NCI-H446 treated with DMSO at 0.1 percent for 48 hours (cell line): ENCODE measurements at places on chromosomes 13 and 19.
A peak's percentile ranks its signal among the peaks of the same experiment; 100 is the strongest.

GRCh38 chr19:38880882-38881609, 3.0 kb upstream of the RINL start:
- DNase-seq = no peak

DNA sequence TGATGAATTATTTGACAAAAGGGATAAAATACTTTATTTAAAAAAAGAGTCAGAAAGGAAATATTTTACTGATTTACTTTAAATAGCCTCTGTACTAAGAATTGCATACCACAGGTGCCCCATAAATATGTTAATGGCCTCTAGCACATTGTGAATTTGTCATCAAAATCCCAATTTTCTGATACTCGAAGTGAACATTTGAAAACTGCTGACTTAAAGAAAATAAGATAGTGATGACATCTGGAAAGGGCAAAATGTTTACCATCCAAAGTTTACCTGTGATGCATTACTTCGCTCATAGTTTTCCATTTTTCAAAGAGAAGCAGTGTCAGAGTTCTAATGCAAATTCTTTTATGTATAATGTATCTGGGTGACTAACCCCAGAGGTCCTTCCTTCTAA, 455.4 kb downstream of the KLF5 start:
- no peak for DNase-seq

- DNase-seq = no peak
Measured at GRCh38 chr19:44803442-44804428, 5.2 kb upstream of the BCAM start.

DNA sequence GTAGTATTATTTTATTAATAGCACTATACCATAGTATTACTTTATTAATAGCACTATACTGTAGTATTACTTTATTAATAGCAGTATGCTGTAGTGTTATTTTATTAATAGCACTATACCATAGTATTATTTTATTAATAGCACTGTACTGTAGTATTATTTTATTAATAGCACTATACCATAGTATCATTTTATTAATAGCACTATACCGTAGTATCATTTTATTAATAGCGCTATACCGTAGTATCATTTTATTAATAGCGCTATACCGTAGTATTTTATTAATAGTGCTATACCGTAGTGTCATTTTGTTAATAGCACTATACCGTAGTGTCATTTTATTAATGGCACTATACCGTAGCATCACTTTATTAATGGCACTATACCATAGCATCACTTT, 191.8 kb downstream of the GPC6 start:
- no peak for DNase-seq

DNA sequence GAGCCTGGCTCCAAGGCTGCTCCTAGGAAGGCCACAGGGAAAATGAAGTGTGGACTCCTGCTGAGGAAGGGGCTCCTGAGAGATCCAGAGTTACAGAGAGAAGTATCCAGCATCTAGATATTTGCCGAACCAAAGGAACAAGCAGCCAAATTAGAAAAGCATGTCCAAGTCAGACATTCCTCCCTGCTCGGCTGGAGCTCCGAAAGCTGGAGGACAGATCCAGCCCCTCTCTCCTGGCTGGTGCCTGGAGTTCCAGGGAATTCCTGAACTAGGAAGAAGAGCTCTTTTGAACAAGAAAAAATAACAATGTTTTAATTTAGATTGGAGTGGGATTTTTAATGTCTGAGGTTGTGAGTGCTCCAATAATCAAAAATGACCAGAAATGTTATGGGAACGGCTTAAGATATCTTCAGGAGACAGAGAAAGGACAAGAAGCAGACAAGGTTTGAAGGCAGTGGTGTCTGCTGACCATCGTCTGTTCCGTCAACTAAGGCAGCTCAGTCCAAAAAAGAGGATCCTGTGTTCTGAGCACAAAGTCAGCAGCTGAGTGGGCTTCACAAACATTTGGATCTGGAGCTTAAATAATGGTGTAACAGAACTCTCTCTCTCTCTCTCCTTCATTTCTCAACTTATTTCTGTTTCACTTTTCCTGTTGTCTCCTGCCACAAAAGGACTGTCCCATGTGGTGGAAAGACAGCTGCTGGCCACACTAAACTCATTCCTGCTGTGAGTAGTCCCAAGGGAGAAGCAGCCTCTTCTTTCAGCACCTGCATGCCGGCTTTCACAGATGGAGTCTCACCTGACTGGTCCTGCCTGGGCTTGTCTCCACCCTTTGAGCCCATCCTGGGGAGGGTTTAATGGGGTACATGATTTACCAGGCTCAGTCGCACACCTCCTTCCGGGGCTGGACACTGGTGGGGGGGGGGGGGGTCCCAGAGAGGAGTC, 31.5 kb upstream of the IRS2 start:
- no peak for DNase-seq

DNA sequence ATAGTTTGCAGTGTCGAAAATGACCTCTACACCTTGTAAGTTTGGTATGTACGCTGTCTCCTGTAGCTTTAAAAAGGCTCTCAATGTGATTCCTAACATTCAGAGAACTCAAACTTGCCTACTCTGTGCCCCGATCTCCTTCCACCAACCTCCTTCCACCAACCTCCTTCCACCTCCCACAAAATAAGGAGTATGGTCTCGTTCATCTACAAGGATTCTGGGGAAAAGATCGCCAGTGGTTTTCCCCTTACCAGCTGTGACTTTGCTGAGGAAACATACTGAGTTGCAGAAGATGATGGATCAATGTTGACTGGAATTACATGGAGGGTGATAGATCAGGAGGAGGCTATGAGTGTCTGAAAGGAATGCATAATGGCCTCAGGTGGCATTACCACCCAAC, 16.0 kb downstream of the MYO16 start:
- no peak for DNase-seq

DNA sequence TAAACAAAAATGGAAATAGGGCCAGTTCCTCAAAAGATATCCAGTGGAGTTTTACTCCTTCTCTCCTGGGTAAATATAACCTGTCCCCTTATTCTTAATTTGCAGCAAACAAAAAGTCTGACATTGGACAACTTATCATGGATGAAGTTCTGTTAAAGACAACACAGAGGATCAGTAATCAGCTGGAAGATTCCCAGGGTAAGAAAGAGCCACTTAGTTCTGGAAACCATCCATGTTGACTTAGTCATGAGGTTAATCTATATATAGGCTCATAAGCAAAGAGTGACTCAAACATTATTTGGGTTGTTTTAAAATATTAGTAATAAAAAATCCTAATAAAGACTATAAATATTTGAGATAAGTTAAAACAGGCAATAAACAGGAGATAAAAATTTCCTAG, 40.5 kb upstream of the EBPL start:
- no peak for DNase-seq

DNA sequence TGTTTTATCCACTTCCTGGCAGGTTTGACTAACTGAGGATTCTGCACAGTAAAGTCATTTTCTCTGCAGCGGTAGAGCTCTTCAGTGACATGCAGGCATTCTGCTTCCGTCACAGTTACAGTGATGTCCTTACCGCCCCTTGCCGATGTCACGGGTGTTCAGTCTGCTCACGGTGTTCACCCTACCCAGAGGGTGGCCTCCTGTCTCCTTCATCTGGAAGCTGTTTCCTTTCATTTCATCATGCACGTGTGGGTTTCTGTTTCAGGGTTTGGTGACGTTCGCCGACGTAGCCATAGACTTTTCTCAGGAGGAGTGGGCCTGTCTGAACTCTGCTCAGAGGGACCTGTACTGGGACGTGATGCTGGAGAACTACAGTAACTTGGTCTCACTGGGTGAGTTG, 33.4 kb downstream of the ZNF331 start:
- no peak for DNase-seq

DNA sequence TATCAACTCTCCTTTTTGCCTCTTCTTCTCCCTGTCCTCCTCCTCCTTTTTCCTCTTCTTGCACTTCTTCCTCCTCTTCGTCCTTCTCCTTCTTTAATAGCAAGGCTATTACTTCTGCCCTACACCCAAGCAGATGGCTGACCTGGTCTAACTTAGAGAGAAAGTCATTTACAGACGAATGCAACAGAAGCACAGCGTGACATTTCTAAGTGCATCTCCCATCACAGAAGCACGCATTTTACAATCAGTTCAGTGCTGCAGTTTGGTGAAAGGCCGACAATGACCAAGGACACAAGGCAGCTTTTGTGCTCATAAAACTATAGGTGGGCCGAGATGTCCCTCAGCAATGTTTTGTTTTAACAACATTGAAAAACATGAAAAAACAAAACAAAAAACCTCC, 231.5 kb downstream of the FGF14 start:
- DNase-seq = no peak

- DNase-seq = peak; percentile 30
Measured at GRCh38 chr19:47391510-47392223, 27.7 kb downstream of the MEIS3 start.

GRCh38 chr19:55146078-55146704, 2.8 kb downstream of the TNNT1 start:
- no peak for DNase-seq

- no peak for DNase-seq
Measured at GRCh38 chr13:95485045-95485517, 67.4 kb upstream of the CLDN10 start.

DNA sequence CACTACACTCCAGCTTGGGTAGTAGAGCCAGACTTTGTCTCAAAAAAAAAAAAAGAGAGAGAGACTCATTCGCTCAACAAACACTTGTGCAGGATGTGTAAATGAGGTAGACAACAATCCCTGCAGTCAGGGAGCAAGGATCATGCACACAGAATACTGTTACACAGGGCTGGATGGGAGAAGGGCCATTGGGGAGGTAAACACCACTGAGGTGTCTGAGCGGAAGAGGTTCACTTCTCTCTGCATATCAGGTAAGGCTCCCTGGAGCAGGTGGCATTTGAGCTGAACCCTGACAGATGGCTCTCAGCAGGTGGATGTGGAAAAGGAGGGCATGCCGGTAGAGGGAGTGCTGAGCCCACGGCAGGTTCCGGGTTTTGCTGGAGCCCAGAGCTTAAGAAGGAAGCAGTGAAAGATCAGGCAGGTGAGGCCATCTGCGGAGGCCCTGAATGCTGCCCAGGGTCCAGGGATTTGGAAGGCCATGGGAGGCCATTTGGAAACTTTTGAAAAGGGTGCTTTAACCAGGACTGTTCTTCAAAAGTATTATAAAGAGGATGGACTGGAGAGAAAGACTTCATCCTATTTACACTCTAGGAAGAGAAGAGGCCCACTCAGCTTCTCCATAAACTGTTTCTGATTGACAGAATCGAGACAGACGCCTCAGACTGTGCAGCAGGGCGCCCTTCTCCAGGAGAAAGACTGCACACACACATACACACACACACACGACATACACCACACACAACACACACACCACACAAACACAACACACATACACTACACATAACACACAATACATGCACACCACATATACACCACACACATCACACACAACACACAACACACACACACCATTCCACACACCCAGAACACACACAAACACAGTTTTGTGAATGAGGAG, 199.4 kb downstream of the USP12 start:
- no peak for DNase-seq

GRCh38 chr13:95937714-95938320, 115.4 kb downstream of the UGGT2 start:
- DNase-seq = no peak

DNA sequence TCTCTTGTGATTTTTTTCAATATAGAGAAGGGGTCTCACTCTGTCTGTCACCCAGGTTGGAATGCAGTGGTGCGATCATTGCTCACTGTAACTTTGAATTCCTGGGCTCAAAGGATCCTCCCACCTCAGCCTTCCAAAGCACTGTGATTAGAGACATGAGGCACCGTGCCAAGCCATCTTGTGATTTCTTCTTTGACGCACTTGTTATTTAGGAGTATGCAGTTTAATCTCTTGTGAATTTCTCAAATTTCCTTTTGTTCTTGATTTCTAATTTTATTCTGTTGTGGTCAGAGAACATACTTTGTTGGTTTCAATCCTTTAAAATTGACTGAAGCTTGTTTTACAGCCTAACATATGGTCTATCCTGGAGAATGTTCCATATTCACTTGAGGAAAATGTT, 14.5 kb downstream of the IPO5 start:
- DNase-seq = no peak

DNA sequence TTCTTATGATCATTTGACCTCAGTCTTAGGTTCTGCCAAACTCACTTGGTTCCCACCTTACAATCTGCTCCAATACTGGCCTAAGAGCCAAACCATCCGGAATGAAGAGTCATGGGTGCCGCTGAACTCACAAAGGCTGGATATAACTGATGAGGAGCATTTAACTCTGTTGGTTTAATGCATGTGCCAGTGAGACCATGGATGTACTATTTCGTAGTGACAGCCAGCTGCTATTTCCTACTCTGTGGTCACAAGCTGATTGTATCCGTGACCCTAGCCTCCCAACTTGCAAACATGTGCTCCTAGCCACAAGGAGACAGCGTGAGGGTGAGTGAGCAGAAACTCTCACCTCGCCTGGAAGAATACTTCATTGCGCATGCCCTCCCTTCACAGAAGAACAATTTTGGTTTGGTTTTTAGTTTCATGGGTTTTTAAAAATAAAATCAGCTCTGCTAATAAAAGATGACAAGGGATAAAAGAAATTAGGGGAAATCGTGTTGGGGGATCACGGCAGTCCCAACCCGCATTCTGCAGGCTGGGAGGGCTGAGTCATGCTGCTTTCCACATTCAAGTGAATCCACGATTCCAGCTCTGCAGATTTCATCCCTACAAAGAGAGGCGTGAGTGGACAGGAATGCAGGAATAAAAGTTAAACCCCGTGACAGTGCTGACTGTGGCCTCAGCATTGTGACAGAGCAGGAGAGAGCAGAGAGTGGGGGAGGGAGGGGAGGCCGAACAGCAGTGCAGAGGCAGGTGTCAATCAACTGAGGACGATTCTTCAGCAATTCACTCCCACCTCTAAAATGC, 66.8 kb upstream of the RAP2A start:
- no peak for DNase-seq

GRCh38 chr19:47421844-47422395, 2.6 kb upstream of the MEIS3 start:
- no peak for DNase-seq

GRCh38 chr19:3970808-3971598, at the start of gene DAPK3:
Gene DAPK3 (minus strand): TSS chr19:3971099. CDS start chr19:3969735, 1,364 bp downstream.
- DNase-seq = peak; percentile 95

- no peak for DNase-seq
Measured at GRCh38 chr13:21297447-21297846, 121.0 kb downstream of the MRPL57 start.

- no peak for DNase-seq
Measured at GRCh38 chr13:29474991-29475390, 120.5 kb downstream of the SLC7A1 start.

GRCh38 chr13:110444226-110444653, 117.3 kb downstream of the RAB20 start:
- DNase-seq = no peak

- no peak for DNase-seq
Measured at GRCh38 chr13:23983671-23984070, 86.4 kb upstream of the C1QTNF9B start.

- DNase-seq = no peak
Measured at GRCh38 chr13:72005455-72005854, 138.5 kb upstream of the DACH1 start.
